Endodermal cell (in vitro differentiated cells): ENCODE measurements at places on chromosomes 2 and 18. TPM values are rescaled to one million over a fixed set of nuclear protein-coding genes. Genes with fewer than 3 reads are reported as not detected.

DNA sequence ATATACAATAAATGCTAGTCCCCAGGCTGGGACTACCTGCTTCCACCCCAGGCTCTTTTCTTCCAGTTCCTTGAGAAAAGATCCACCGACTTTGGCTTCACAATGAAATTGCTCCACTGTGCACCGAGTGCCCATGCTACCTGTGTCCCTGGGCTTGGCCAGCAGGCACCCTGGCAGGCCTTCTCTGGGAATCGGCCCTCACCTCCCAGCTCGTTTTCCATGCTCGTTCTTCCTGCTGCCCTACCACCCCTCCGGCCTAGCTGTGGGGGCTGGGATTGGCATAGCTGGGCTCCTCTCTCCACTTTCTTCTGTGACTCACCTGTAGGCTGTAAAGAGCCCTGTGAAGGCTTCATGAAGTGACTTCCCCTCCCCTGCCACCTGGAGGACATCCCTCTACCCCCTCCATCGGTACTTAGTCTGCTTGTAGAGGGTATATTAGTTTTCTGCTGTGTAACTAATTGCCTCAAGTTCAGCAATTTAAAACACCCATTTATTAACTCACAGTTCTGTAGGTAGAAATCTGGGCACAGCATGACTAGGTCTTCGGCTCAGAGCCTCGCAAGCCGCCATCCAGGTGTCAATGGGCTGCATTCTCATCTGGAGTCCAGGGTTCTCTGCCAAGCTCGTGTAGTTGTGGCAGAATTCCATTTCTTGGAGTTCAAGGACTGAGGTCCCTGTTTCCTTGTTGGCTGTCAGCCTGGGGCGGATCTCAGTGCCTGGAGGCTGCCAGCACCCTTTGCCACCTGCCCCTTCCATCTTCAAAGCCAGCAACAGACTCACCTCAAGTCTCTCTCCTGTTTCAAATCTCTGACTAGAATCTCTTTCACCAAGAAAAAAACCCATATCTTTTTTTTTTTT, 57.6 kb downstream of the DPYSL5 start:
- peak; percentile 65 for DNase-seq

DNA sequence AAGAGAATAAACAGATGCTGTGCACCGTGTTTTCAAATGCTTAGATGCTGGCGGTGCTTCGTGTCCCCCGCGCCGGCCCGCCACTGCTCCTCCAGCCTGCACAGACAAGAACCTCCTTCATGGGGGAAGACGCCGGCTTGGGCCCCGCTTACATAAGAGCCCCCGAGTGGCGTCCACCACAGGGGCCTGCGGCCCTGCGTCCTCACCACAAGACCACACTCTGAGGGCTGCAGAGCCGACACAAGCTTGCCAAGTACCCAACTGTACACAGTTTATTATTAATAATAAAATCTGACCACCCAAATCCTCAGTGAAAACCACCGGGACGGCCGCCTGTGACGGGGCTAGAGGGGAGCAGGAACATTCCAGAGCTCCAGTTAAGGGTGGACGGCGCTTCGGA, 232.2 kb downstream of the HDAC4 start:
- peak; percentile 28 for DNase-seq

- no peak for DNase-seq
These were observed 111.7 kb upstream of the CYRIA start for GRCh38 chr2:16777123-16777870.

DNA sequence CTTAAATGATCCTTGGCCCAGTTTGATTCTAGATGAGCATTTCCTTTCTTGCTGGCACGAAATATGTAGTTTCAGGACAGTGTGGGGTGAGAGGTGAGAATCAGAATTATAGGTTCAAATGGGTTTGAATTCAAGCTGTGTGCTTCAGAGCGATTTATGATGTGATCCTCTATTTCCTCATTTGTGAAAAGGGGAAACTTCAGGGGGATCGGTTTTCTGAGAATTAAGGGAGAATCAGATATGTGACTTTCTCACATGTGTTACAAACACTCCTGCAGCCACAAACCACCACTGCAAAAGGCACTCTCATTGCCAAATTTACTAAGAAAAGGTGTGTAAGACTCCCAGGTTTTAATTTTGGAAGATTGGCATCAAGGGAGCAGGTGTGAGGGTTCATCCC, 24.4 kb downstream of the HK2 start:
- DNase-seq, result no peak

- DNase-seq, result no peak
These were observed 113.7 kb downstream of the BCL2 start for GRCh38 chr18:63205791-63206252.

- DNase-seq, result no peak
These were observed 45.1 kb upstream of the ZNF396 start for GRCh38 chr18:35422237-35422636.

DNA sequence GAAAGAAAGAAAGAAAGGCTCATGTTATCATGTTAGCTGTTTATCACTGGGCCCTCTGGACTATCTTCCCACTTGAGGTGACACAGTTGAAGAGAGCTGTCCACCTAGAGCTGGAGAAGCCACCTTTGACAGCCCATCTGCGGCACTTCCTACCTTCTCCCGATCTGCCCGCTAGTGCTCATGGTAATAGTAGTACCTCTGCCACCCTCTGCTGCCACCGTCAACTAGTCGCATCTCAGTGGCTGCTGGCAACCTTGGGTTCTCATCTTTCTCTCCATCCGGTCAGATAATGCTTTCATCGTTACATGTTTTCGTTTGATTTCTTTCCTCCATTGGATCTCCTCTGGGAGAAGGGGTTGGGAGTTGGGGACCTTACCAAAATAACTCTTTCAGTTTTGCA, 63.2 kb upstream of the COPS8 start:
- DNase-seq, result no peak

DNA sequence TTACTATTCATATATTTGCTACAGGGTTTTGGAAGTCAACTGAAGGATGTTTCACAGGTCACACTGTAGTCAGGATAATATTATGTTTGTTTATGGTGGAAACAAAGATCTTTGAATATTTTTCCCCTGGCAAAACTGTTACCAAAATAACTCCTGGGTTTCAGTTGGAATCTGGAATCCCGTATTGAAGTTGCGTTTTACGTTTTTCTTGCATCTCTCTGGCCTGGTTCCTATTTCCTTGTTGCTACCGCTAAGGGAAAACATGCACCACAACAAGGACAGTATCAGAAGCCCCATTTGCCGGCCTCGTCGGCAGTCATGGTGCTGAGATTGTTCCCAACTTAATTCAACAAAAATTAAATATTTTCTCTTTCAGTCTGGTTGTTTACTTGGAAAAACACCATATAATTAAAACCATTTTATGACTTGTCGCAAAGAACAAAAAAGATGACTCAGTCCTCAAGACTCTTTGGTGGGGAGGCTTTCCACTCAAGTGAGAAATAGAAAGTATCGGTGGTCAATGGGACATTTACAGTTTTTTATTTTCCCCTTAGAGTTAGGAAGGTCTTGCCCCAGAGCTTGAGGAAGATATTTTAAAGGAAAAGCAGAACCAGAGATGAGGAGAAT, 42.3 kb downstream of the EN1 start:
- DNase-seq, result no peak

- no peak for DNase-seq
These were observed 212.5 kb upstream of the TMEM200C start for GRCh38 chr18:6107794-6108193.

- peak; percentile 91 for DNase-seq
These were observed 45.1 kb upstream of the ACAA2 start for GRCh38 chr18:49858309-49859020.

GRCh38 chr2:219126555-219126954, 34.1 kb downstream of the NHEJ1 start:
- no peak for DNase-seq

- DNase-seq, result peak; percentile 52
These were observed 51.0 kb downstream of the FAM168B start for GRCh38 chr2:131042148-131042775.

DNA sequence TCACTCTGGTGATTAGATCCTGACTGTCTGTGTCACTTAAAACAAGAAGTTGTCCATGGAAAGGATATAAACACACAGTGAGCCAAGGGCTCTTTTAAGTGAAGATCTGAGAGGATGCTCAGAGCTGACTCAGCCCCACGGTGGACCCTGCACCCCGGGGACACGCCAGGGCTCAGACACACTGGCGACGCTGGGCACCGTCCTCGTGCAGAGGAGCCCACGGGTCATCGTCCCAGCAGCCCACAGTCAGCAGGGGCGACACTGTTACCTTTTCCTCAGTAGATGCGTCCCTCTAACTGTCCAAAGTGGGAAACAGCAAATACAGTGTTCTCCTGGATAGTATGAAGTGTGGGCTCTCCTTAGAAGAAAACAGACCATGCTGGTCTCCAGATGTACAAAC, 225.6 kb downstream of the HDAC4 start:
- peak; percentile 8 for DNase-seq

DNA sequence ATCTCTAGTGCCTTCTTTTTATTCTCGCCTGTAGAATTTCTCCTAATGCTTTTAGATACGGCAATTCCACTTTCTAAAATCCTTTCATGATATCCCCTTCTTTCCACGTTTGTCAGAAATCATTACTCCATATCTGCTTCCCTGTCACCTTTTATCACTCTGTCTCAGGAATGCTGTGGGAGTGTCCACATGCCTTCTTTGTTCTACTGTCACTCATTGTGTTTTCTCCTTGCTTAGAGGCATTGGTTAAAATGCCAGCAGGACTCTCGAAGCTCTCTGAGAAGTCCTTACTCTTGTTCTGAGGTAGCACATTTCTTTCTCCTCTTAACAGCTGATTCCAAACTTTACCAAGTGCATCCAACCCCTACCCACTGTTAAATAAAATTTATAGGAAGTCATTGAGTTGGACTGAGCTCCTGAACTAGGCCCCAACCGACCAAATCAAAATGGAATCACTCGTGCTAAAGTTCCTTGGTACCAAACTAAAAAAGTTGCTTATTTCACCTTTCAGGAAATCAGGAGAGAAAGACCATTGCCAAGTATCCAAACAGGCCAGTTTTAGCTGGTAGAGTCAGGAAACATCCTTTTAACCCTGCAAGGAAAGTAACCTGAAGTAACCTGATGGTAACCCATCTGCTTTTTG, 10.6 kb upstream of the GALNT5 start:
- peak; percentile 51 for DNase-seq

GRCh38 chr2:189008555-189009262, 34.5 kb downstream of the COL3A1 start:
- DNase-seq, result no peak

DNA sequence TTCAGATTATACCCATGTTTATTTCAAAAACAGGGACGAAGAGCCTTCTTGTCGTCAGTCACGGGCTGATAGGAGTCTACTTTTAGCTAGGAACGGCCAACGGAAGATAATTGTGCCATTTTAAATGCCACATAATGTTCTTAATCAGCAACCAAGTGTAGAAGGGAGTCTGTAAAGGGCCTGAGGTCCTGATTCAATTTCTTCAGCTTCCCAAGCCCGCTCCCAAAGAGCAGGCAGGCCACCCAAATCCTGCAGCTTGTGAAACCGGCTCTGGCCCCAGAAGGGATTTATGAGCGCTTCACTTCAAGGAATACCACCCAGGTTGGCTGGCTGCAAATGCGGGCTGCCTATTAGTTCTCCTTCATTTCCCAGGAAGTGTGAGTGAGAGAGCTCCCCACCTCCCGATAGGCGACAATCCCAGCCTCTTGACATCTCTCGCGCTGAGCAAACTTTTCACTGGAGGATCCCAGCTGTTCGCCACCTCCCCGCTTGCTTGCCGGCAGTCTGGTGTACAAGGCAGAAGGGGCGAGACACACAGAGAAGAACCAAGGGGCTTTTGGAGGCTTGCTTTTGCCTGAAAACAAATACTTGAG, 272.9 kb downstream of the CDH20 start:
- DNase-seq, result peak; percentile 88

- DNase-seq, result no peak
These were observed 347.3 kb downstream of the ARHGAP15 start for GRCh38 chr2:143476336-143477087.

GRCh38 chr18:26406324-26406723, 142.0 kb downstream of the KCTD1 start:
- no peak for DNase-seq

DNA sequence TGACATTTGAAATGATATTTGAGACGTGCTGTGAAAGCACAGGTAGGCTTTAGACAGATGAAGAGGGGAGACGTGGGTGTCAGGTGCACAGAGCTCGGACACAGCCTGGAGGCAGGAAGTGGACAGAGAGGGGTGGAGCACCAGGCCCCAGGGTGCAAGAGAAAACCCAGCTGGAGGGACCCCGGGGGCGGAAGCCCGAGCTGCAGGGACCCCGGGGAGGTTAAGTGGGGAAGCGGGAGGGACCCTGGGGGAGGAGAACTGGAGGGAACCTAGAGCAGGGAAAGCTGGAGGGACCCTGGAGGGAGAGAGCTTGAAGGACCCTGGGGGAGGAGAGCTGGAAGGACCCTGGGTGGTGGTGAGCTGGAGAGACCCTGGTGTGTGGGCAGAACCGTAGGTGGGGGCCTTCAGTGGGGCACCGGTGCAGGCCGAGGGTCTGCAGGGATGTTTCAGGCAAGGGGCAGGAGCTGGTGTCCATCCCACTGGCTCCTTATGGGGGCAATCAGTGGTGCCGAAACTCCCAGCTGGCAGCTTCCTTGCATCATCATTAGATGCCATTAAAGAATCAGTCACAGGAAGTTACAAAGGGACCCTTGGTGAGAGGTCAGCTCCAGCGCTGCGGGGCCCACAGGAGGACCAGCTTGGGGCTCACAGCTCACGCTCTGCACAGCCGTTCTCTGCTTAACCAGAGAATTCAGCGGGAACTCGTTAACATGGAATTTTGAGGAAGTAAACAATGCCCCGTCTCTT, 246.6 kb downstream of the EIPR1 start:
- DNase-seq, result no peak

DNA sequence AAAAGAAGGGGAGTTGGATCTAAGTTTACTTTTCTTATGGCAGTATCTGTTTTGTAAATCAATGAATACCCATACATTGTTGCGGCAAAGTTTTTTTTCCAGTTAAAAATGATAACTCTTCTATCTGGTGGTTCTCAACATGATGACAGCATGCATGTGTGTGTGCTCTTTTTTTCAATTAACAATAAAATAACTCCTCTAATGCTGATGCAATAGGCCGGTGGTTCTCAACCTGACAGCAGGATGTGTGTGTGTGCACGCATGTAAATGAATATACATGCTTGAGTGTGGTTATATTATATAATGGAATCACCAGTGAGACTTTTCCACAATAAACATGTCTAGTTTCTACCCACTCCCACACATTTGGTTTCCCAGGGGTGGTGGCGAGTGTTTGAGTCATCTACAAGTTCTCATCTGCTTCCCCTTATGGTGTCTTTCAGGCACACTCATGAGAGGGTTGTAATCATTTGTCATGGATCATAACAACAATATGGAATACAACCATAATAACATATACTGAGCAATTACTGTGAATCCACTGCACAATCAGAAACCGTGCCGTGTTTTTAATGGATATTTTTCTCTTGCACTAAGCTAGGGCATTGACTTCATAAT, 31.2 kb downstream of the PARD3B start:
- no peak for DNase-seq

GRCh38 chr2:164898475-164898874, 56.9 kb downstream of the SLC38A11 start:
- no peak for DNase-seq

- DNase-seq, result no peak
These were observed 20.4 kb downstream of the CHMP3 start for GRCh38 chr2:86542814-86543213.

GRCh38 chr2:65214361-65214760, 13.3 kb upstream of the ACTR2 start:
- no peak for DNase-seq

Gene MDH1B
- total RNA-seq, result 1.6 and 2.9 TPM in 2 replicates

Gene PER2
- total RNA-seq, result 9.7 to 34.7 TPM (median 11.0 TPM) in 3 replicates

Gene IL1R1
- 2.4 to 4.1 TPM (median 3.6 TPM) in 3 replicates for total RNA-seq

Gene SERTAD2
- 20.3 to 34.1 TPM (median 21.4 TPM) in 3 replicates for total RNA-seq

Gene SULT1C3
- total RNA-seq, result not detected in 2 replicates

Gene TCF23
- total RNA-seq, result not detected in 2 replicates

Gene SNORC
- 3.4 and 3.6 TPM in 2 replicates for total RNA-seq

Gene HOXD10
- total RNA-seq, result 0.94 TPM in 1 of 3 replicates, not detected in the others

Gene SCYGR8
- total RNA-seq, result not detected in 3 replicates

Gene SLC19A3
- 0.23 to 1.1 TPM (median 0.84 TPM) in 3 replicates for total RNA-seq

Gene TDRD15
- total RNA-seq, result 0.27 to 0.33 TPM in 2 of 3 replicates, not detected in the other

Gene PARD3B
- 3.1 and 5.6 TPM in 2 replicates for total RNA-seq
